Mesenteric fat pad (tissue), 1 donor: ENCODE measurements at places on chromosomes 2 and 18.
A peak's percentile ranks its signal among the peaks of the same experiment; 100 is the strongest.

GRCh38 chr2:238102865-238103264, 2.7 kb downstream of the ESPNL start:
- DNase-seq = peak; percentile 67

- DNase-seq = no peak
Measured at GRCh38 chr2:75379476-75380210, 180.3 kb upstream of the TACR1 start.

- DNase-seq = no peak
Measured at GRCh38 chr2:238696786-238697185, 151.1 kb upstream of the TWIST2 start.

DNA sequence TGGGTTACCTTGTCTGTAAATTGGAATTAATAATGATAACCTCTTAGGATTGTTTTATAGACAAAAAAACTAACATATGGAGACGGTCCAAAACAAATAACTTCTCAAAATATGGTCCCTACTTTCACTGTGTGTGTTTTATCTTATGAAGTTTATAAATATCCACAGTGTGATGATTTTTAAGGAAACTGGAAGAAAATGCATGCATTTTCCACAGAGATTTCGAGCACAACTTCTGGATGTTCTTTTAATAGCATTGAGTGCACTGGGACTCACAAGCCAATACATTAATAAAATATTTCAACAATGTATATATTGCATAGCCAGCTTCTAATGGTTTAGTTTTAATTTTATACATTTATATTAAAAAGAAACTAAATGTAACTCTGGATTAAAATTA, 87.9 kb upstream of the SPHKAP start:
- DNase-seq = no peak

- DNase-seq = no peak
Measured at GRCh38 chr18:2526329-2526728, 45.0 kb downstream of the METTL4 start.

GRCh38 chr2:204483608-204484081, 61.6 kb upstream of the PARD3B start:
- no peak for DNase-seq

- DNase-seq = no peak
Measured at GRCh38 chr2:64860276-64860885, 128.8 kb upstream of the SLC1A4 start.

DNA sequence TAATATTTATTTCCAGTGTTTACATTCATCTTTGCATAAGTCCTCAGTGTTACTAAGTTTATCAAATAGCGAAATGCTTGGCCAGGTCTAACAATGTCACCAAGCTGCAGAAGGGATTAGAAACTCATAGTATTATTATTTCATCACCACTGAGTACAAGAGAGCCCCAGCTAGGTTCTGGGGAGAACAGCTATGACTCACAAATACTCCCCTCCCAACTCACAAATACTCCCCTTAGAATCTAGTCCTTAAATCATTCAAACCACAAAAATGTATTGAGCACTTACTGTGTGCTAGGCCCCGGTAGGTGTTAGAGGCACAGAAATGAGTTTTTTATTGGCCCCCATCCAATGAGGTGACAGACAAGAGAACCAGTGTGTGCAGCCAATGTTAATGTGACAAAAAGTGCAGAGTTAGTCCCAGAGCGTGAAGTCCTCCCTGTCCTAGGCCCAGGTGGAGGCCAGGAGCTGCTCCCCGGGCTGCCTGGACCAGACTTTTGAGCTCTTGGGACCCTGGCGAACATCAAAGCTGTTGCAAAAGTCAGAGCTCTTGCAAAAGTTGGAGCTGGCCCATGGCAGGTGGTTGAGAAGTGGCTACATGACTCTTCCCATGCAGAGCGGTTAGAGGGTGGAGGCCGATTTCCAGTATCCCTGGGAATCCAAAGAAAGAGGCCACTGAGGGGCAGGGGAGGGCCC, 9.8 kb downstream of the STEAP3 start:
- no peak for DNase-seq

- DNase-seq = no peak
Measured at GRCh38 chr2:148971547-148971946, 67.0 kb upstream of the LYPD6B start.

DNA sequence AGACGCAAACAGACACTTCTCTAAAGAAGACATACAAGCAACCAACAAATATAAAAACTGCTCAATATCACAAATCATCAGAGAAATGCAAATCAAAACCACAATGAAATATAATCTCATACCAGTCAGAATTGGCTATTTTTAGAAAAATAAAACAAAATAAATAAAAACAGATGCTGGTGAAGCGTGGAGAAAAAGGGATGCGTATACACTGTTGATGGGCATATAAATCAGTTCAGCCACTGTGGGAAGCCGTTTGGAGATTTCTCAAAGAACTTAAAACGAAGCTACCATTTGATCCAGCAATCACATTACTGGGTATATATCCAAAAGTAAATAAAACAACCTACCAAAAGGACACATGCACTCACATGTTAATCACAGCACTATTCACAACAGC, 206.2 kb downstream of the HNMT start:
- DNase-seq = no peak

DNA sequence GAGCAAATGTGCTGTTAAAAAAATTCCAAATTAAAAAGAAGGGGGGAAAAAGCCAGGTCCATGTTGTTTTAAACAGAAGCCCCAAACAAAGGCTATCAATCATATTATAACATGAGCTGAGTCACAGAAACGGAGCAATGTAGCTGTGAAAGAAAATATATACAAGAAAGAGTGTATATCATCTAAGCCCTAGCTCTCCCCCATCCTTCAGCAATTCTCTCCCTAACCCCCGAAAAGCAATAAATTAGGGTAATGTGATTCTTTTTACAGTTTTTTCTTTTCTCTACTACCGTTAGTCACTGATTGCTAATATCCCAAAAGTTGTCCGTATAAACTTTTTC, 25.3 kb downstream of the FEZ2 start:
- no peak for DNase-seq

DNA sequence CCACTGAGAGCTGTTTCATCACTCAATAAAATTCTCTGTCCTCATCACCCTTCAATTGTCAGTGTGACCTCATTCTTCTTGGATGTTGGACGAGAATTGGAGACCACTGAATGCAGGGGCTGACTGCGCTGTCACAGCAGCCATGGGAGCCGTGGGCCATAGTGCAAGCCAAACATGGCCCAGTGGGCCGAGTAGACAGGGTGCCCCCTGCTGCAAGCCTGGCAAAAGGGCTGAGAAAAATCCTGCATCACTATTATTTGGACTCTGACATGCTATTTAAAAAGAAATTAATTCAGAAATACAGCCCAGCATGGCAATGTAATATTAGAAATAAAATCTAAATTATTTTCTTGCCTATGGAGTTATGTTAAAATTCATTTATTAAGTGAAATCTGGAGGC, 67.8 kb upstream of the FAM98A start:
- DNase-seq = no peak

- peak; percentile 88 for DNase-seq
Measured at GRCh38 chr2:240622531-240623235, 2.6 kb upstream of the GPR35 start.

GRCh38 chr2:54000524-54000923, 29.7 kb upstream of the PSME4 start:
- no peak for DNase-seq

DNA sequence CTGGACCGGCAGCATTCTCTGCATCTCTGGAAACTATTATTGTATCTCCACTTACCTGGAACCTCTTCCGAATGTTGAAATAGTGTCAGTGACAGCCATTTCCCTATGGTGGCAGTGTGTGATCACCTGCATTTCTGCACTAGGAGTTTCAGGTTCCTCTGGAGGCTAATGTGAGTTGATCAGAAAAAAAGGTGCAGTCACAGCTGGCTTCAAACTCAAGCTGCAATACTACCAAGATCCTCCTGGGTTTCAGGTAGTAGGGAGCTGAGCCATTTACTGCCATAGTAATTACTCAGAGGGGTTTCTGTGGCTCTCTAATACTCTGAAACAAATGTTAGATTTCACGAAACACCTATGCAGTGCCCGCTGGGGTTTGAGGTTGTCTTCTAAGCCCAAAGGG, 183.5 kb upstream of the OSR1 start:
- no peak for DNase-seq

DNA sequence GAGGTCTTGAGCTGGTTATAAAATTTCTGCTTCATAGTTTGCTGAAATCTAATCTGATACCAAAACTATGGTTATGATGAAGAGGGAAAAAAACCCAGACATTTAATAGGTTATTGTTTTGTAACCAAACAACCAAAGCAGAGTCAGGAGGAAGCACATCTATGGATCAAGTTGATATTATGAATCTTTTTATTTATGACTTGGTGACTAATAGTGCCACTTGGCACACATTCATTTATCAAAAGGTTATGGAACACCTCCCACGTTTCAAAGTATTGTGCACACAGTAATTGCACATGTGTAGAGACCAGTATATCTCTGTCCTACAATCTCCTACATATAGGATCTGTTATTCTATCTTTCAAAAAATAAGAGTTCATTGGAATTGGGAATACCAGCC, 93.0 kb downstream of the DPP4 start:
- no peak for DNase-seq

- DNase-seq = no peak
Measured at GRCh38 chr2:100184055-100184737, 41.8 kb upstream of the AFF3 start.

GRCh38 chr2:25639696-25640095, 33.7 kb downstream of the DTNB start:
- no peak for DNase-seq

DNA sequence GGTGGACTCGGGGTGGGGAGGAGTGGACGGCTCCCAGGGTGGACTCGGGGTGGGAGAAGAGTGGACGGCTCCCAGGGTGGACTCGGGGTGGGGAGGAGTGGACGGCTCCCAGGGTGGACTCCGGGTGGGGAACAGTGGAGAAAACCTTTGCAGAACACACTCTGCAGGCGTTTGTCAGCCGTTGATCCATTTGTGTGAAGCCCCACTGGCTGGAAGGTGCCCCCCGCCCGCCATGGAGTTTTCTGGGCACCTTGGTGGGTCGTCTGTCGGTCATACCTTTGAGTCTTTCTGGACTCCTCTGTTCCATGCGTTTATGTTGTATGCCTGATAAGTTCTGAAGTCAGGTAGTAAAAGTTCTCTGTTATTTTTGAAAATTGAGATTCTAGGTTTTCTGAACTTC, 12.5 kb downstream of the CTDP1 start:
- peak; percentile 62 for DNase-seq

DNA sequence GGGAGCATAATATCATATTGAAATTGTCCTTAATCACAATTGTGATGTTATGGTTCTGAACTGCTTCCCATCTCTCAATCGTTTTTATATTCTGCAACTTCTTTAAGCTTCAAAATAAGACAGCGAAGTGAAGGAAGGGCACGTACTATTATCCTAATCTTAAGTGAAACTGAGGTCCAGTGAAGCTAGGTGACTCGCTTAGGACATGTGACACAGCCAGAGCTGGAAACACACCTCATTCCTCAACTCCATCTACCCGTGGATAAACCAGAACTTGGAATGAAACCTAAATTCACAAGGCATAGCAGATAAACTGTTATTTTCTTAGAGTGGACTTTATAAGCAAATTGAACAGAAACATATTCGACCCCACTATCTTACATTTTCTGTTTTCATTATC, 191.2 kb upstream of the PXDN start:
- no peak for DNase-seq

DNA sequence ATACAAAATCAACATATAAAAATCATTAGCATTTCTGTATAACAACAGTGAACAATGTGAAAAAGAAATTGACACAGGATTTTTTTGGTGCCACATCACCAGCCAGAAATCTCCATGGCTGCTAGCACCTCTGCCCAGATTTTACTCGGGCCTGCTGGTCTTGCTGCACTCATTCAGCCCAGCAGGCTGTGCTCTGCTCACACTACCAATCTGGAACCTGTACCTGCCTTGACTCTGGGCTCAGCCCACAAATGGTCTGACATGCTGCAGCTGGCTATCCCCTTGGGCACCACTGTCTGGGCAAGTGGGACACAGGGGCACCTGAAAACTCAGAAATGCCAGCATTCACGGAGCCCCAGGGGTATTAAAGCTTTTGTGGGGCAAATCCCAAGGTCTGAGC, 392.5 kb upstream of the NRXN1 start:
- no peak for DNase-seq

DNA sequence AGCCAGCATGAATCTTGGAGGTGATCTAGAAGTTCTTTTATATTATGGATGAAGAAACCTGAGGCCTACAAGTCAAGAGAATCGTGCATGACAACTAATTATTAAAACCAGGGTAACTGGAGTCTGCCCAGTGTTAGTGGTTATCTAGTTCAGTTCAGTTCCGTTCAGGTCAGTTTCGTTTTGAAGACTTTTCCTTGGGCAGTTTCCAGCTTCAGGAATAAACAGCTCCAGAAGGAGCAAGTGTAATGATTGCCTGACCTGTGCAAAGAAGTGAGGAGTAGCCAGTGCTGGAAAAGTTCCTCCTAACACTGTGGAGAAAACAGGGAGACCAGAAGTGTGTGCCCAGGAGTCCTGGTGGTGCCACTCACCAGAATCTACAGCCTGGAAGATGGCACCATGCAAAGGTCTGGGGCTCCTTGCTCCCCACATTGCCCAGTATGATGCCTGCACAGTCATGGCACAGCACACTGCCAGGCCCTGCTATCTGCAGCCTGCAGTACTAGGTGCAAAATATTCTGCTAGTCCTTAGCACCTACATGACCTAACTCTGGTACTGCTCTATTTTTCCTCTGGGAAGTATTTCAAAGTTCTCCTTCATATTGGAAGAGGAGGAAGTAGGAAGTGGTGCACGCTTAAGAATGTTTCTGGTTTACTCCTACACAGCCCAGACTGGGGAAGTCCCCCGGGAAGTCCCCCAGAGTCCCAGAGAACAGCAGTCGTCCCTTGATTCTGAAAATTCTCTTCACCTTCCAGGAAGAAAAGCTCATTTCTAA, 65.8 kb downstream of the SUMO1 start:
- no peak for DNase-seq

- DNase-seq = no peak
Measured at GRCh38 chr2:174673876-174674275, 76.3 kb upstream of the WIPF1 start.

GRCh38 chr18:46311491-46311890, 207.3 kb downstream of the HAUS1 start:
- DNase-seq = peak; percentile 64

DNA sequence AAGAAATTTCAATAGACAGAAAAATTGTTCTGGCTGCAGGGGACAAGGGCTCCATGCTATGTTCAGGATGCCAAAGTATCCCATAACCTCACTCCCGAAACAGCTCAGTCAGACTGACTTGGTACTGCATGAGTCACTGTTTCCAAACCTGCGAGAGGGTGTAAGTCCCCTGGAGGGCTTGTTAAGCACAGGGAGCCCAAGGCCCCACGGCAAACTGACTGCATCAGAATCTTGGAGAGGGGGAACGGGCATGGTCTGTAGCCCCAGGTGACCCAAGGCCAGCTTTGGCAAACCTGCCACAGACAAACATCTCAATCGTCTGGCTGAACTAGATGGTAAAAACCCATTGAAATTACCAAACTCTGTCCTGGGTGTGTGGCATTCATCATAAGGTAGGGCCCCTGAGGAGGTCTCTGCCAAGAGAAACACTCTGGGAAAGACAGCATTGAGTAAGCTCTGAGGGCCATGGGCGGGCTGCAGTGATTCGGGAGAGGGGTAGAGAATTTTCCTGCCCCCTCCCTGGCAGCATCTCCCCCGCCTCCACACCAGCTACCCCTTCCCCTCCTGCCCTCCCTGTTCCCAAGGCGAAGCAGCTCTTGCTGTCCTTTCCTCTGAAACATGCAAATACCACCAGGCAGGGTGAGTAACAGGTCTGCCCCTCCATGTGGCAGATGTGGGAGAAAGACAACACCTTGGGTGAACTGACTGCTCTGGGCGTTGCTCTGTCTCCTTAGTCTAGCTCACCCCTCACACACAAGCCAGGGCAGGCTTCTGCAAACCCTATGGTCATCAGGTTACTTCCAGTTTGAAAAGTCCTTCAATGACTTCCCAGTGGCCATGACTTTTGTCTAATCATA, 274.7 kb upstream of the SIX2 start:
- DNase-seq = no peak
